ENCODE measurements at places on chromosomes 16 and 17.

DNA sequence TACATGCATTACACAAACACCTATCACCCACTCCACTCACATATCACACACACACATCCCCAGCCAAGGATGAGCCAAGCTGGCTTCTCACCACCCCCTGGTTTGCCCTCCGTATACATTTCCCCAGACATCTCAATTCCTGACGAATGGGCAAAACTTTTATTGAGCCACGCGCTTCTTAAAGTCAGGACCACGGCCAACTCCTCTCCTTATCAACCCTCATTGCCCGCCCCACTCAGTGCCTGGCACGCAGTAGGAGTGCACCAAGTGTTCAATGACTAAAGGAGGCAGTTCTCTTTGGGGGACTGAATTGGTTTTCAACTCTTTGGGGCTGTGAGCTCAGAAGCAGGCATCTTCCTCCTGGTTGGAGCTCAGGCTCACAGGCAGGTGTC is 22.5 kb upstream of the C16orf78 start:
- no peak for DNase-seq

DNA sequence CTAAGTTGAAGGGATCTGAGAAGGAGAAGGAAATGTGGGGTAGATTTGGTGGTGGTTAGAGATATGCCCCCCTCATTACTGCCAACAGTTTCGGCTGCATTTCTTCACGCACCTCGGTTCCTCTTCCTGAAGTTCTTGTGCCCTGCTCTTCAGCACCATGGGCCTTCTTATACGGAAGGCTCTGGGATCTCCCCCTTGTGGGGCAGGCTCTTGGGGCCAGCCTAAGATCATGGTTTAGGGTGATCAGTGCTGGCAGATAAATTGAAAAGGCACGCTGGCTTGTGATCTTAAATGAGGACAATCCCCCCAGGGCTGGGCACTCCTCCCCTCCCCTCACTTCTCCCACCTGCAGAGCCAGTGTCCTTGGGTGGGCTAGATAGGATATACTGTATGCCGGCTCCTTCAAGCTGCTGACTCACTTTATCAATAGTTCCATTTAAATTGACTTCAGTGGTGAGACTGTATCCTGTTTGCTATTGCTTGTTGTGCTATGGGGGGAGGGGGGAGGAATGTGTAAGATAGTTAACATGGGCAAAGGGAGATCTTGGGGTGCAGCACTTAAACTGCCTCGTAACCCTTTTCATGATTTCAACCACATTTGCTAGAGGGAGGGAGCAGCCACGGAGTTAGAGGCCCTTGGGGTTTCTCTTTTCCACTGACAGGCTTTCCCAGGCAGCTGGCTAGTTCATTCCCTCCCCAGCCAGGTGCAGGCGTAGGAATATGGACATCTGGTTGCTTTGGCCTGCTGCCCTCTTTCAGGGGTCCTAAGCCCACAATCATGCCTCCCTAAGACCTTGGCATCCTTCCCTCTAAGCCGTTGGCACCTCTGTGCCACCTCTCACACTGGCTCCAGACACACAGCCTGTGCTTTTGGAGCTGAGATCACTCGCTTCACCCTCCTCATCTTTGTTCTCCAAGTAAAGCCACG is 28.3 kb downstream of the STH start:
- no peak for DNase-seq

DNA sequence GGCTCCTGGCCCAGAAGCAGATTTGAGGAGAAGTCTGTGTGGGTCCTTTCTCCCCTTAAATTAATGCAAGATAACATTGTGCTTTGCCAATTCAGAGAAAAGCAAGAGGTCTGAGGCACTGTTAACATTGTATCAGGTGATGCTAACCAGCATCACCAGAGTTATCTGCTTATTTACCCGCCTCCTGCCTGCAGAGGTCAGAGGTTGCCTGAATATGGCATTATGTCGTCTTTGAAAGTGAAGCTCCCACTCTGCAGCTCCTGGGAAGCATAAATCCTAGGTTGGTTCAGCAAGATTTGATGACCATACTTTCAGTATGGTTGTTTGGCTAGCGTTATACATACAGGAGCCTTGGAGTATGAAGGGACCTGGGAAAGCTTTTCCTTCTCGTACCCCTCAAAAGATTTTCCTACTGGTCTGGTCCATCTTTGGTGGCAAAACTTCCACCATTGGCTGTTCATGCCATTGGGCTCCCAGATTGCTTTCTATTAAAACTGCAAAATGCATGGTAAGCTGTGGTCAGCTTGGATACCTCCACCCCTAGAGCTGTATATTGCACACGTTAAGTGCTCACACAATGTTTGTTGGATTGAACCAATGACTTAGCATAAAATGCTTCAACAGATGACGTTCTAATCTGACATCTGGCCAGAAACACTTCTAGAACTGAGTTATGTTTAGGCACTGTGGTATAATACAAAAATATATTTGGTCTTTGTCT is 24.1 kb downstream of the CHD9 start:
- DNase-seq: no peak

DNA sequence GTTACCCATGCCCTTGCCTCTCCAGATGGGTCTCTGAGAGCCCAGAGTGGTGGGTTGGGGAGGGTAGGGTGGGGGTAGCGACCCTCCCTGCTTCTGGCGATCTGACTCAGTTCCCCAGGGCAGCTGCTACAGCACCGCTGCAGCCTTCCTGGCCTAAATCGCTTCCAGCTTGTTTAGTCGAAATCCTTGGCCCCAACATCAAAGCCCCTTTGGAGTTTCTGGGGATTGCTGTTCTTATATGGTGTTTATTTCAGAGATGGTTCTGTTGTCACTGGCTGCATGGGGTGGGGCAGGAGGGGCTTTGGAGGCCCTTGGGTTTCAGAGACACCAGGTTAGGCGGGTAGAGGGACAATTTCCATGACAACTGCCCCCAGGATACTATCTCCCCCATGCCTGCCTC is 35.9 kb downstream of the FZD2 start:
- no peak for DNase-seq

- no peak for DNase-seq
These were observed 408.7 kb downstream of the SLC39A11 start for GRCh38 chr17:72683506-72684404.

- DNase-seq: no peak
These were observed 3.7 kb upstream of the MT4 start for GRCh38 chr16:56561126-56561525.

DNA sequence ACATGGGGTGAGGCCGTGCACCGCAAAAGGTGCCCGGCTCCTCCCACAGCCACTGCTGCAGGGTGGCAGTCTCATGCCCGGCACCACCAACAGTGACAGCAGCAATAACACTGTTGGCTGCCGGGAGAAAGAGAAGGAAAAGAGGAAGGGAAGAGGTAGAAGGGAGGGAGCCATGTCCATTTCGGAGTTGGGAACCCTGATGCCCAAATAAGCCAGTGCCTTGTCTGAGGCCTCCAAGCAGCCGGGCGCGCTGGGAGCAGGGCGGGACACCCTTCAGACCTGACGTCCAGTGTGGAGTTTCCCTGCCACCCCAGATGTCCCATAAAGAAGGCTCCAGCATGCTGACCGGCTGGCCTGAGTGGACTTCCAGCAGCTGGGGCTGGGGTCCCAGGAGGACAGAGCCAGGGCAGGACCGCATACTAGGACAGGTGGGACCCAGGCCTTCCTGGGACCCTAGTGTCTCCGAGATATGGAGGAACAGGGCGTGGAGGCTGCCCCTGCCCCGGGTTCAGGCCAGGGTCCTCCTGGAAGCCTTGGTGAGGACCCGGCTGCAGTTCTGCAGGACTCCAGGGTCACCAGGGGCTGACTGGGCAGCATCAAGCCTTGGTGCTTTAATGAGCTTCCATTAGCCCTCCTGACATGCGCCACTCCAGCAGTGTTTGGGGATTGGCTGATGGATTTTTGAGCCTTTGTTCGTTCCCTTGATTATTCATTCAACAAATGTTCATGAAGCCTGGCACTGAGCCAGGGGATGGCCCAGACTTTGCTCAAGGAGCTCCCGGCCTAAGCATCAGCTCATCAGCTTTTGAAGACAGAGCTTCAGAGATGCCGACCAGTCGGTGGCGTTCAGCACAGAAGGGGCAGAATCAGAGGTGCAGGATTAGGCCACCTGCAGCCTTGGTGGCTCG is 223.6 kb upstream of the CIBAR2 start:
- DNase-seq: no peak

GRCh38 chr16:71645450-71645849 is 19.5 kb downstream of the MARVELD3 start:
- DNase-seq: no peak

GRCh38 chr17:42421507-42422338 is 1.3 kb downstream of the CAVIN1 start:
- no peak for DNase-seq

DNA sequence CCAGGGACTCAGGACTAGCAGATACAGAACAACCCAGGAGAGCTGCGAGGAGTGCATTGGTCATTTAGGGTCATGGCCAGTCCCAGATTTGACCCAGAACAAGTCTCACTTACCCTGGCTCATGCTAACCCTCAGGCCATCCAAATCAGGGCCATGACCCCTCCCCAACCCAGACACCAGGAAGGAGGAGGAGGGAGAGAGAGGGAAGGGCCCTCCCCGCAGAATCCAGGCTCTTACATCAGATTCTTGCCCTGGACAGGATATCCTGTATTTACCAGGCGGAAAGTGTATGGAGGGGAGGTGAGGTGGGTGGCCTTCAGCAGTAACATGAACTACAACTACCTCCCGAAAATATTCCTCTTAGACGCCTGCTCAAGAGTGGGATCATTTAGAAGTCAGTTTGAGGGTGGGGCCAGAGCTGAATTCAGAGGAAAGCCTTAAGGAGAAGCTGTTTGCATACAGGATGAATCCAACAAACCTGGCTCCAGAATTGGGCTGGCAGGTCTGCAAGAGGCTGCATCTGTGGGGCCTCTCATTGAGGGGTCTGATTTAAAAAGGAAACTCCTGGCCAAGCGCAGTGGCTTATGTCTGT is 2.1 kb downstream of the VAT1 start:
- DNase-seq: no peak

GRCh38 chr17:75225016-75225415 is 19.5 kb downstream of the NUP85 start:
- no peak for DNase-seq

DNA sequence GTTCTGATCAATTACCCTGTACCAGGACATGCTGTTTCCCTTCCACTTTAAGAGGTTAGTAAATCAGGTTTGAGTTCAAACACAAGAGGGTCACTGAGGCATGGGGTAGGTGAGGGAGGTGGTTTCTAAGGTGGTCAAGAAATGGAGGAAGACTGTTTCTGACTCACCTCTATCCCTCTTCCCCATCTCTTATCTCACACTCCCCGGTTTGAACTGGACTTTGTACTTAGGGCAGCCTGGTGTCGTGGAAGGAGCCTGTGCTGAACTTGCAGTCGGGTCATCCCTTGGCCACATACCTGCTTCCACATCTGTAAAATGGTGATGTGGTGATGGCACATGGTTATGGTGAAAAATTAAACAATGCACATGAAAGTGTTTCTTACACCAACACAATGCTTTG is 17.2 kb upstream of the TMEM98 start:
- DNase-seq: no peak

Data from hypothalamus (tissue), 51 donors.